ENCODE measurements at places on chromosomes 5 and 9.

GRCh38 chr9:14578030-14578429 lies 115.2 kb downstream of the ZDHHC21 start:
- DNase-seq = no peak

DNA sequence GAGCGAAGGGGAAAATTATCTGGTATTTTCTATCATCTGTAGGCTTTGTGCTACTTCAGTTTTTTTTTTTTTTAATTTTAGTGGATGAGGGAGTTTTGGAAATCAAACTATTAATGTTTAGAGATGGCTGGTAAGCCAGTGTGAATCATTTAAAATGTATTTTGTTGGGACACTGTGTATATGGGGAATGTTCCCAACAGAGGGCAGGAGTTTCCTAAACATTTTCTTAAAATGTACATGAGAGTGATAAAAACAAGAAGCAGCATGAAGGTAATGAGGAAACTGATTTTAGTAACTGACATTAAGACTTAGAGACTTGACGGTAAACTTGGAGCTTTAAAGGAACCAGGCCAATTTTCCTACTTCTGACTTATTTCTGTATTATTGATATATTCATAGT lies 68.2 kb upstream of the ITGA2 start:
- DNase-seq = no peak

DNA sequence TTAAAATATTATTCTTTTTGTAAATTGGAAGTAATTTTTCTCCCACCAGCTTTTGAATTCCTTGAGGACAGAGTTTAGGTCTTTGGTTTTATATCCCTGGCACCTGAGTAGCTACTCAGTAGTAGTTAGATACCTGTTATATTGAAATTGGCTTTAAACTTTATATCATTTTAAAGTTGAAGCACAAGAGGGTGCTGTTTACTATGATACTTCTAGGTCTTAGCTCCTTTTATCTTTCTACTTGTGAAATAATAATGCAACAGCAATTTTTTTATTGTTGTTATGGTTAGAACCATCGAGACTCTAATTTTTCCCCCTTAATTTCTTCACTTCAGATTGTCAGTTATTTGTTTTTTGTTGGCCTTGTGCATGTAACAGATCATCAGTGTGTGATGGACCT lies 46.3 kb downstream of the AP3S1 start:
- DNase-seq = no peak

DNA sequence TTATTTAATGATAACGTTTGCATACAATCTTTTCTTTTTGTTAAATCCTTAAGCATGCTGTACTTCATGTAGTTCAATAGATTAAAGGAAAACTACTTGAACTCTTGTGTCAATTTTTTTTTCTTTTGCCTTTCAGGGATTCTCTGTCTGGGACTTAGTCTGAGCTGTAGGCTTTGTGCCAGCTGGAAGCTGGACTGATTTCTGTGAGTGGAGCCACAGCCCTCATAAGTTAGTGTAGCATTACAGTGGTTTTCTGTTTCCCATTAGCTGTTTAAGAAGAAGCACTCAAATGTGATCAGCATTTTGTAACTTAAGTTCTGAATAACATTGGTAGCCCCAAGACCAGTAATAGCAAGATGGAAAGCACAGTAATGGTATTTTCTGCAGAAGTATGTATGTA lies 330.6 kb upstream of the MEF2C start:
- DNase-seq = no peak

DNA sequence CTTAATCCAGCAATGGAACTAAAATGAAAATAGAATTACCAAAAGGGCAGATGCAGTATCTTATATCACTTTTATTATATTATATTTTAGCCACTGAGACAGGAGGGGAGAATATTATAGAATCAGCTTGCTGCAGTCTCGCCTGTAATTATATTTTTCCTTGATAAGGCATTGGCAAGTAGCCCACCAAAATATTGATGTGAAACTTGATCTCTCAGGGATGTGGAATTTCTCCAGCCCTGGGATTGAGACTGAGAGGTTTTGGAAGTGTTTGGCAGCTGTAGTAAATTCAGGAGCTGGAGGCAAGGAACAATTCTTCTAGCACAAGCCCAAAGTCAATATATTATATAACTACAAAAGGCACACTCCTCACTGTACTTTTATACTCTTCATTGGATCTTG lies 142.1 kb upstream of the ADAMTSL1 start:
- no peak for DNase-seq

- no peak for DNase-seq
Measured at GRCh38 chr5:134649163-134649835, 714 bp downstream of the SEC24A start.

DNA sequence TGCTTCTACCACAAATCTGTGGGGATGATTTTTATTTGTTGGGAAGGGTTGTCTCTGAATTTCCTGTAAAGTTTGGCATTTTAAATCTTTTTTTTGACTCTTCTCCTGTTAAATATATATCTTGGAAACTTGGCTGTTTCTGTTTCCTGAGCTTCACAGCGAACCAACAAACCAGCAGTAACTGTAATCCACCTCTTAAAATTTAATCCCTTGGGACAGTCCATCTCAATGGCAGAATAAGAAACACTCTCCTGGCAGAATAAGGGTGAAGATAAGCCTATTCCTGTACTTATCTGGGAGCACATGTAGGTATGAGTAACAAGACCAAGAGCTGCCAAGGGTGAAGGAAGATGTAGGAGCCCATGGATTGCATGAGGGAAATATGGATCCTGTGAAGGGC lies 73.1 kb upstream of the RPS23 start:
- DNase-seq = no peak

DNA sequence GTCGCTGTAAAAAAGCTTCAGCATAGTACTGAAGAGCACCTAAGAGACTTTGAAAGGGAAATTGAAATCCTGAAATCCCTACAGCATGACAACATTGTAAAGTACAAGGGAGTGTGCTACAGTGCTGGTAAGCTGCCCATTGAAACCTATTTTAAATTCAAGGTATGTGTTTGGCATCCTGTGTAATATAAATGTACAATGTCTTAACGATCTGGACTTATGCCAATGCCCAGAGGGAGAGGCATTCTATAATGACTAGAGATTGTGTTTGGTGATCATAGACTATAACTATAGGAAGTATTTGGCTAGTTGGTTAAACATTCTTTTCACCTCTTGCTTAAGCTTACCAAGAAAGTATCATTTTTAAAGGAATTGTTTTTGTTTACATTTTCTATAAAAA lies 95.7 kb downstream of the INSL6 start:
- no peak for DNase-seq

DNA sequence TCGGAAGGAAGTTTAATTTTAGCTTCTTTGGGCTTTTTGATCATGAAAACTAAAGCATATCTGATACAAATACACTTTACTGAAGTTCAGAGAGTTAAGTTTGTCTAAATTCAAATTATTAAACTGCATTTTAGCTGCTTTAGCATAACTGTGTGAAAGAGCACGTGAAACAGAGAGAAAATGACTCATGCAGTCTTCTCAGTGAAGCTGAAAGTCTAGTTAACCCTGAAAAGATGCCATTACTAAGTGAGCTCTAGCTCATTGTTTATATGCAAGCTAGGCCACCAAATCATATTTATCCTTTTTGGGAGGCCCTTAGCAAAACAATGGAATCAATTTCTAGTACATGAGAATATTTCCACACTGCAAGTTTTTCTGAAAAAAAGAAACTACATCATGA lies 27.6 kb downstream of the TPD52L3 start:
- DNase-seq = peak; percentile 24

DNA sequence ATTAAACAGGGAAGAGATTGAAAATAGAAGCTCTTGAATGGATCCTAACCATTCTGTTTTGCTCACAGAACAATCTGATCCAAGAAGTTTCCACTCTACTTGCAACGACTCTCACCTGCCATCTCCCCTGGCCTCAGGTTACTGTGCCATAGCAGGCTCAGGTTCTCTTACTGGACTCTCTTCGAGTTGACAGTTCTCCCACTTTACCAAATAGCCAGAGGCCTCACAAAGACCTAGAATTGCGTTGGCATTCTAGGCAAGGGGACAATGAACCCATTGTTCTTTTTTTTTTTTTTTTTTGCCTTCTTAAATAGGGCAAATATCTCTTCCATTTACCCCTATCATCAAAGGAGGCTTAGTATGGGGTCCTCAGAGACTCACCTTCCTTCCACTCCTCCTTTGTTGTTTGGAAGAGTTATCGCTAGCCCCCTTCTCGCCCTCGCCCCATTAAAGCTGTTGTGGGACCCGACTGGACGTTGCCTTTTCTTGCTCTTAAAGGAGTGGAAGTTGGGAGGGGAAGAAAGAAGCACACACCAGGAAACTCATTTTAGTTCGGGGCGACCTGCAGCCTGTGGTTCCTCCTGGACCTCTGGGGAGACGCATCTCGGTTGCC lies 688 bp upstream of the PLPPR1 start:
- no peak for DNase-seq

- DNase-seq = no peak
Measured at GRCh38 chr5:98690002-98690401, 83.5 kb upstream of the RGMB start.

DNA sequence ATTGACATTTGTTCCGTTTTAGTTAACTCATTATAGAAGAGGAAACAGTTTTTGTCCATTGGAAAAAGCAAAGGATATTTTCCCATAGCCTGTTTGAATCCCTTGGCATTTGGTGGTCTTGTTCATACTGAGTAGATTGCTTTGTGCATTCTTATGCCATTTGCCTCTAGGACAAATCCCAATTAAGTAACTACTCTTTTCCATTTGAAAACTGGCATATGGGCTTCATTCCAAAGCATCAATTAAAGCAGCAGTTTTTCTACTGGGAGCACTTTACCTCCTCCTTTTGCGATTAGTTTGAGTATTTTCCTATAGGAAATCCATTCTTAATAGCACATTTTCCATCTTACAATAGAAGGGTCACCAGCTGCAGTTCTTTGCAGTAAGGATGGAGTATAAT lies 31.2 kb downstream of the GPR21 start:
- DNase-seq = no peak

GRCh38 chr9:14063756-14064155 lies 250.2 kb downstream of the NFIB start:
- no peak for DNase-seq

Measured in T-helper 2 cell (primary cell).